Lower lobe of right lung (tissue), 2 donors: ENCODE measurements at places on chromosomes 7 and 10. TPM values are rescaled to one million over a fixed set of nuclear protein-coding genes. Genes with fewer than 3 reads are reported as not detected.
A peak's percentile ranks its signal among the peaks of the same experiment; 100 is the strongest.

- no peaks in the 10 kb centered on the region for H3K4me1 ChIP-seq
- no peaks in the 10 kb centered on the region for H3K36me3 ChIP-seq
- DNase-seq = no peak
- H3K27ac ChIP-seq = no peak overlapping the region
- no peaks in the 10 kb centered on the region for H3K27me3 ChIP-seq
Observed at GRCh38 chr10:93715345-93715744, 13.0 kb upstream of the FRA10AC1 start.

GRCh38 chr7:24378871-24379616 is 95.1 kb downstream of the NPY start:
- DNase-seq = peak; percentile 57
- H3K27ac ChIP-seq = no peak overlapping the region
- no peaks in the 10 kb centered on the region for H3K36me3 ChIP-seq
- H3K4me3 ChIP-seq = no peak overlapping the region
- H3K27me3 ChIP-seq = no peaks in the 10 kb centered on the region
- no peaks in the 10 kb centered on the region for H3K4me1 ChIP-seq

DNA sequence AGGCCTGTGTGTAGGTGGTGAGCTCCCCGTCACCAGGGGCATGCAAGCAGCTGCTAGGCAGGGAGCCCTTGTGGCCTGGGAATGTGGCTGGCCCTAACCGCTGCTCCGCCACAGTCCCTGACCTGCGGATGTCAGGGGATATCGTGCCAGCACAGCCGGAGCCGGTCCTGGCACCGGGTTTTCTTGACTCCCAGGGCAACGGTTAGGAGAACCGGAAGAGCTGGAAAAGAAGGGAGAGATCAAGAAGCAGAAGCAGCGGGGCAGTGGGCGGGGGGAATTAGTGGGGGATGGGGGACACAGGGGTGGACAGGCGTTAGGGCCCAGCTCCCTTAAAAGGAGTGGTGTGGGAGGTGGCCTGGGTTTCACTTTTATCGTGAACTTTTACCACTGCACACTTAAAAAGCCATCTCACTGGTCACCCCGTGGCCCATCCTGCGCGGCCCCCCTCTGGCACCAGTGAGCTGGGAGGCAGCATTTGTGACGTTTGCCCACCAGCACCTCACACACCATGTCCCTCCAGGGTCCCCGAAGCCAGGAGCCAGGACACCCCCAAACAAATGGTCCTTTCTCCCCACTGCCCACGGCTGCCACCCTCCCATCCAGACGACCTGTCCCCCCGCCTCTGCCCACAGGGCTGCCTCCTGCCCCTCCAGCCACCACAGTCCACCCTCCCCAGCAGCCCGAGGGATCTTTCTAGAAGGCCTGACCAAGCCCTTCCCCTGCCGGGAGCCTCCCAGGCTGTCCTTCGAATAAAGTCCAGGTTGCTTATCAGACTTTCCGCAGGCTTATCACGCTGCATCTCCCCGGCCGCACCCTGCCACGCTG is 1.8 kb upstream of the MICALL2 start:
- H3K27me3 ChIP-seq = no peaks in the 10 kb centered on the region
- peak overlapping the region; percentile 88 for H3K4me3 ChIP-seq
- H3K4me1 ChIP-seq = peaks cover 59% of the 10 kb centered on the region
- peak overlapping the region; percentile 80 for H3K27ac ChIP-seq
- peak; percentile 77 for DNase-seq

DNA sequence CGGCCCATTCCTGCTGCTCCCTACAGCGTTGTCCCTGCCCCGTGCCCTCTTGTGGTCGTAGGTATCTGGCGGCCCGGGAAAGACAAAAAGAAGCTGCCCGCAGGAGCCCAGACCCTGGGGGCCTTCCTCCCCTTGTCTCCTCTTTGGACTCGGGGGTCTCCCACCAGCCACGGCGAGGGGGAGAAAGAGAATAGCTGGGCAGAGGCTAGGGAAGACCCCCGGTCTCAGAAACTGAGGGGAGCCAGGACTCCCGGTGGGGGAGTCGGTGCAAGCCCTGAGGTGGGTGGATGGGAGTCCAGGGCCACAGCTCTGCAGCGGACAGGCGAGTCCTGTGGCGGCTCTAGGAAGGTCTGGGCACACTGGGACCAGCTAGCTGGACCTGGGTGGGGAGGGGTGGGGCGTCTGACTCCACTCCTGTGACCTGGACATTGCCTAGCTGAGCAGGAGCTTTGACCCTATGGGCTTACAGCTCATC is 1.3 kb upstream of the SH2D4B start:
- H3K4me3 ChIP-seq = peak overlapping the region; percentile 62
- peak overlapping the region; percentile 85 for H3K27ac ChIP-seq
- no peak for DNase-seq
- H3K27me3 ChIP-seq = no peaks in the 10 kb centered on the region
- peaks cover 13% of the 10 kb centered on the region for H3K4me1 ChIP-seq
- H3K36me3 ChIP-seq = no peaks in the 10 kb centered on the region

DNA sequence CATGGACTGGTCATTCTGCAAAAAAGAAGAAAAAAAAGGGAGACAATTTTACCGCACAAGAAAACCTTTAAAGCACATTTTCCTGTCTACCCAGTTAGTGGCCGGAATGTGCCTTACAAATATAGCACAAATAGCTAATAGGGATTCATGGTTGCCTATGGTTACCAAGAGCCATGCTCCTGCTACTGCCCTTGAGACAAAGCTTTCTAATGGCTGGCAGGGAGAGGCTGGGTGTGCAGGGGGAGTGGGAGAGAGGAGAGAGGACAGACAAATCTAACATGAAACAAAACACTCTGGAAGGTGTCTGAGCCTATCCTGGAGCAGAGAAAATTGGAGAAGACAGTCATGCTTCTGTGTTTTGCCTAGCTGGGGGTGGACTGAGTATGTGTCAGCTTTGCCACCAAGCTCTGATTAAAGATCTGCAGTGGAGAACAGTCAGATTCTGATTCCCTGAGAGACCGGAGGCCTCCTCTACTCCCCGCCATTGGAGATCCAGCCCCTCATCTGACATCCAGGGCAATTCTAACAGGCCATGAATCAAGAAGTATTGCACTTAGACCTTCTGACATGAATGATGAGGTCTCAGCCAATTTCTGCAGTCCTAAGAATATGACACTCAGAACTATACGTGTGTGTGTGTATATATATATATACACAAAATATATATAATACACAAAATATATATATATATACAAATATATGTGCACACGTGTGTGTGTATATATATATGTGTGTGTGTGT is 80.2 kb downstream of the PRTFDC1 start:
- no peak overlapping the region for H3K27ac ChIP-seq
- DNase-seq = no peak
- peaks cover 15% of the 10 kb centered on the region for H3K4me1 ChIP-seq
- H3K4me3 ChIP-seq = no peak overlapping the region

DNA sequence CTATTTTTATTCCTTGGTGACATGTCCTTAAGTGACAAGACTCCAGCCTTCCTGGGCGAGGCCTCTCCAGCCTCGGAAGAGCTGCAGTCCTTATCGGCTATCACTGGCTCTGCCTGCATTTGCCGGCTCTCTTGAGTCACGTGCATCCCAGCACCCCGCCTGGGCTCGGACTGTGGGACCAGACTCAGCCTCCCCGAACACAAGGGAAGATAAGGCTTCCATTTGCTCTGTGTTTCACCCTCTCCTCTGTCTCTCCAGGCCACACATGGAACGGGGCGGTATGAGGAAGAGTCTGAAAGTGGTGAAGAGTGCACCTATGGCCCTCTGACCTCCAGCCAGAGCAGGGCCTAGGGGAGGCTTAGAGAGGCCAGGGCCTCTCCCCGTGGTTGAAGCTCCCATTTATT is 4.7 kb downstream of the GDF2 start:
- peaks cover 5% of the 10 kb centered on the region for H3K27me3 ChIP-seq
- no peak overlapping the region for H3K27ac ChIP-seq
- H3K4me1 ChIP-seq = no peaks in the 10 kb centered on the region
- H3K4me3 ChIP-seq = no peak overlapping the region
- H3K36me3 ChIP-seq = no peaks in the 10 kb centered on the region

- H3K36me3 ChIP-seq = no peaks in the 10 kb centered on the region
- H3K4me3 ChIP-seq = no peak overlapping the region
Observed at GRCh38 chr7:50962281-50962883, 179.7 kb upstream of the GRB10 start.

GRCh38 chr10:62613859-62614258 is 190.7 kb upstream of the ADO start:
- H3K36me3 ChIP-seq = no peaks in the 10 kb centered on the region
- peaks cover 5% of the 10 kb centered on the region for H3K27me3 ChIP-seq
- no peak for DNase-seq

GRCh38 chr7:121914676-121915279 is 41.8 kb downstream of the PTPRZ1 start:
- H3K36me3 ChIP-seq = no peaks in the 10 kb centered on the region
- H3K4me1 ChIP-seq = no peaks in the 10 kb centered on the region
- H3K27me3 ChIP-seq = no peaks in the 10 kb centered on the region
- H3K4me3 ChIP-seq = no peak overlapping the region
- H3K27ac ChIP-seq = no peak overlapping the region

DNA sequence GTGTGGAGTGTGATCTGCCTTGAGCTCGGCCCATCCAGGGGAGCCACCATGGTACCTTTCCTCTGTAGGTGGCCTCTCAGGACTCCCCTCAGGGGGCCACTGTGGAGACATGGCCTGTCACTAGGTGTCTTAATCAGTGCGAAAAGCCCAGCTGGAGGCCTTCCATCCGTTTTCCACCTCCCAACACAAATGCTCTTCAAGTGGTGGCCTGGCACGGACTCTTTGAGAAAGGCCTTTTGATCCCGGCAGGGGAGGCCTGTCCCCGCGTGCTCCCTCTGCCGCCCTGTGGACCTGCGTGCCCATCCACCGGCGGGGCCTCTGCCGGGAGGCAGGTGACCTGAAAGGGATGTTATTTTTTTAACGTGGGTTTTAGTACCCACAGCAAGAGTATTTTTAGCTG is 149.5 kb downstream of the RGS10 start:
- no peaks in the 10 kb centered on the region for H3K27me3 ChIP-seq
- H3K36me3 ChIP-seq = peaks cover 23% of the 10 kb centered on the region
- peaks cover 23% of the 10 kb centered on the region for H3K4me1 ChIP-seq

DNA sequence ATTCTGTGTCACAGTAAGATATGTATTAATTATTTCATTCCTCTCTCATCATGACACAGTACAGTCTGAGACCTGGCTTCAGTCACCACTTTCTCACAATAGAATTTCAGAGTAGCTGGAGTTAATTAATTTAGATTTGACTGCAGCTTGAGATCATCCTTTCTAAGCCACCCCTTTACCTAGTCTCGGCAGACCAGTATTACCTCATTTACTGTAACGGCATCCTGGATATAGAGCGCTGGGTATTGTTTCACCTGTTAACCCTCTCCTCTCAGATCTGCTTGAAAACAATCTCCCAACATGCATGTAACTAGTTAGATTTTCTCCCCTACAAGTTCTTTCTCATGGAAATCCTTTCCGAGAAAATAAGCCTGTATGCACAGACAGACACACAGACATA is 1057.5 kb downstream of the GATA3 start:
- no peaks in the 10 kb centered on the region for H3K4me1 ChIP-seq
- H3K27ac ChIP-seq = no peak overlapping the region
- H3K4me3 ChIP-seq = no peak overlapping the region
- DNase-seq = no peak
- H3K36me3 ChIP-seq = no peaks in the 10 kb centered on the region

DNA sequence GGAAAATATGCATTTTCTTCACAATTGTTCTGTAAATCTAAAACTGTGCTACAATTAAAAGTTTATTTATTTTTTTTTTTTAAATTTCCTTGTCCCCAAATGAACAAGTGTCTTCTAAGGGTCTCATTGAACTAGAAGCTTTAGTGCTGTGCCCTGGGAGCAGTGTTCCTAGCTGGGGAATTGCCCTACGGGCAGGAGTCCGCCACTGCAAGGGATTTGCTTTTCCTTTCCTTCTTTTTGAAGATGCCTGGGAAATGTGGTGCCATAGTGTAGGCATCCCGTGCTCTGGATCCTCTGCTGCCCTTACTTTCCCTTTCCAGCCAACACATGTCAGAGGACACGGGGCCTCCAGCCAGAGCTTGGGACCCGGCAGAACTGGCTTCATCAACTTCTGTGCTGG is 177.1 kb upstream of the CTBP2 start:
- H3K4me1 ChIP-seq = no peaks in the 10 kb centered on the region
- H3K27me3 ChIP-seq = no peaks in the 10 kb centered on the region
- no peaks in the 10 kb centered on the region for H3K36me3 ChIP-seq
- no peak for DNase-seq

- H3K4me3 ChIP-seq = no peak overlapping the region
- peaks cover 58% of the 10 kb centered on the region for H3K4me1 ChIP-seq
- no peaks in the 10 kb centered on the region for H3K27me3 ChIP-seq
Observed at GRCh38 chr10:6095810-6096570, 7.2 kb downstream of the RBM17 start.

GRCh38 chr7:45972629-45973312 is 51.7 kb upstream of the IGFBP3 start:
- H3K27me3 ChIP-seq = no peaks in the 10 kb centered on the region
- H3K27ac ChIP-seq = no peak overlapping the region
- no peak for DNase-seq
- peaks cover 5% of the 10 kb centered on the region for H3K4me1 ChIP-seq
- no peaks in the 10 kb centered on the region for H3K36me3 ChIP-seq

The PSMC2 gene
- 89.4 TPM for total RNA-seq

The ZNF716 gene
- not detected for total RNA-seq

The ARHGAP22 gene
- total RNA-seq = 9.6 TPM

The GPNMB gene
- total RNA-seq = 452 TPM

The ATAD1 gene
- total RNA-seq = 51.2 TPM

The IFIT3 gene
- 117 TPM for total RNA-seq

The AVPI1 gene
- 22.6 TPM for total RNA-seq

The NPTX2 gene
- 0.62 TPM for total RNA-seq
